Stimulated activated CD4-positive, alpha-beta T cell treated with anti-CD3 and anti-CD28 coated beads, Interleukin-2, amount 100 ng/mL, for 24 hours (primary cell): ENCODE measurements at places on chromosomes 1 and 21.

- no peak for DNase-seq
These were observed 18.3 kb downstream of the UBR4 start for GRCh38 chr1:19191811-19192210.

- peak; percentile 30 for DNase-seq
These were observed 796 bp upstream of the RBM8A start for GRCh38 chr1:145927916-145928643.

GRCh38 chr1:236907205-236907604 lies 97.0 kb downstream of the MT1HL1 start:
- DNase-seq: no peak

GRCh38 chr21:31559368-31560119 lies 99.9 kb upstream of the SOD1 start:
- DNase-seq: peak; percentile 95

DNA sequence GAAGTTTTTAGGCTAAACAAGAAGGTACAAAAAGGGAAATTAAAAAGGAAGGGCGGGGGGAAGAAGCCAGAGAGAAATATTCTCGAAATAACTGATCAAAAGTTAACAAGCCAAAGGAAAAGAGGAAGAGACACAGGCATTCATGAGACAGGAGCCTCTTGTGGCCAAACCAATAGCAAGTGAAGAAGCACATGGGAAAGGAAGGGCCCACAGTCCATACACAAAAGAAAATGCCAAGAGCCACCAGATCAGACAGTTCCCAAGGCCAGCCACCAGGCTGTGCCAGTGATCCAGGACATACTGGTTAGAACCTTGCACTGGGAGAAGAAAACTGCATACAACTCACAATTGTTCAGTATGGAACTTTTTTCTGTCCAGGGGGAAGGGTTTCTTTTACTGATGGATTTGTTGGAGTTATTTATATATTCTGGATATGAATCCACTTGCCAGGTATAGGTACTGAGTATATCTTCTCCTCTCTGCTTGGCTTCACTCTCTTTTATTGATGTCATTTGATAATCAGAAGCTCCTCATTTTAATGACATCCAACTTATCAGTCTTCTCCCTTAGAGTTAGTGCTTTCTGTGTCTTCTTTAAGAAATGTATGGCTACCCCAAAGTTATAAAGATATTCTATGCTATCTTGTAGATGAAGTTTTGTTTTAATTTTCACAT lies 76.8 kb downstream of the CD46 start:
- DNase-seq: peak; percentile 64

DNA sequence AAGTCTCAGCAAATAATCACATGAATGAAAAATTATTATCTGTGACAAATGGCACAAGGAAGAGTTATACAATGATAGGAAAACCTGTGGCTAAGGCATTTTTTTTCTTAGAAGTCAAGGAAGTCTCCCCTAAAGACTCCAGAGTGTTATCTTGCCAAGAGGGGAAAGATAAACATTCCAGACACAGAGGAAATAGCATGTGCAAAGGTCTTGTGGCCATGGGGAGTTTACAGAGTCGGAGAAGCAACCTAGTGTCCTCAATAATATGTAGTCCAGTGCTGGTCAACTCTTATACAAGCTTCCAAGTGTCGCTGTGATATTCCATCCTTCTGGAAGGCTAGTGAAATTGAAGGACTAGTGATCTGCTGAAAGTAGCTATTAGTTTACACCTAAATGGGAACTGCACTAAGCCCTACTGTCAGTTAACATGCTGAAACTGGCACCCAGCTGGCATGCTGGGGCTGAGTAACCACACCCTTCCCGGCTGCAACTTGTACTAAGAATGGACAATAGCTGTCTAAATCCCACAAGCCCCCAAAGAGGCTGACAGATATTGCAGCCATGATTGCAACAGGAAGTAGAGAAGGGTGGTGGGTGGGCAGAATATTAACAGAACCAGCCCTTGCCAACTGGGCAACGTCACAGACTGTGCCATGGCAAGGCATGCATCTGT lies 11.5 kb upstream of the ATP1B1 start:
- DNase-seq: no peak

GRCh38 chr21:25462517-25462971 lies 144.7 kb downstream of the MRPL39 start:
- no peak for DNase-seq
